ENCODE measurements at places on chromosomes 7 and 10.

DNA sequence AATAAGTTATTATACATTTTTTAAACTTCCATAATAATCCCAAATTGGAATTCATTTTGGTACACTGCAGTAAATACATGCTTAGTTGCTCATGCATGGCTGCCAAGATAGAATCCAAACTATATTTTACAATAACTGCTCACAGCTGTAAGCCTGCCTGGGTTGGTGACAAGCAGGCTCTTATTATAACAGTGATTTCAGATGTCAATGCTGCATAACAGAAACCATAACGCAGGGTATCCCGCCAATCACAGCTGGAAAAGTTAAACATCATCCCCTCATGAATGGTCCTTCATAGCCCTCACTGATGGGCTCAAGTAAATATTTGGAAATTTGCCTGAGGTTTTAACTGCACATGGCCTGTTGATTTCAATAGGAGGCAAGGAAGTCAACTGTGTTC, 149.8 kb downstream of the AMPH start:
- no peak for DNase-seq

DNA sequence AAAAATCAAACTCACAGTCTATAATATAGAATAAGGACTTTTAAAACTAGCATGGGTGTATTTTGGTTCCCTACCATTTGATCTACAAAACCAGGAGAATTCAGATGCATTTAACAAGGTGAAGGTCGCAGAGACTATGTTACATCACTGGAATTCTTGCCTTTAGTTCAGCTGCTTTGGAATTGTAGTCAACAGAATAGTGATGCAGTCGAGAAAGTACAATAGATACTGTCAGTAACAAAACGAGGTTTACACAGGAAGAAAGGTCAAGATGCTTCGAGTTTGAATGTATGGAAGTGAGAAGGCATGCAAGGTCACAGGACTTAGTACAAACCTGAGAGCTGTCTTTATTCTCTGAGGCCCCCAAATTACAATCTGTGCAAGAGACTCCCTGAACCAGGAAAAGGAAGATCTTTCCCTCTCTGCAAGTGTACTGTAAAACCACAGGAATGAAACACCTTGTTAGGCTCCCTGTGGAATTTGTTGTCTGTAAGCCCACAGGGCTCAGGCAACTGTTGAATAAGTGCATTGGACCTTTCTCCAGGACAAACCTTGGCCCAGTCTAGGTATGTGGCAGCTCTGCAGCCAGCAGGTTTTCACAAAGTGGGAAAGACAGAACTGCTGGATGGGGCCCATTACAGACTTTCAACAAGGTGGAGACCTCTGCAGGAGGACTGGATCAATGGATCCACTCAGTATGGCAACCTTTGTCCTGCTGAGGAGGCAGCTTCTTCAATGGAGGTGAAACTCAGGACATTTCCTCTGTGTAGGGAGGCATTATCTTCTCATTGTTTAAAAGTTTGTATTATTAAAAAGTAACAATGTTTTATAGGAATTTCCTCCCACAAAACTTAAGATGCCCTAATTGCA, 101.1 kb upstream of the GSDME start:
- DNase-seq, result no peak

GRCh38 chr7:24151944-24152343, 132.0 kb upstream of the NPY start:
- no peak for DNase-seq

GRCh38 chr10:804191-804781, 114.8 kb upstream of the DIP2C start:
- DNase-seq, result no peak

DNA sequence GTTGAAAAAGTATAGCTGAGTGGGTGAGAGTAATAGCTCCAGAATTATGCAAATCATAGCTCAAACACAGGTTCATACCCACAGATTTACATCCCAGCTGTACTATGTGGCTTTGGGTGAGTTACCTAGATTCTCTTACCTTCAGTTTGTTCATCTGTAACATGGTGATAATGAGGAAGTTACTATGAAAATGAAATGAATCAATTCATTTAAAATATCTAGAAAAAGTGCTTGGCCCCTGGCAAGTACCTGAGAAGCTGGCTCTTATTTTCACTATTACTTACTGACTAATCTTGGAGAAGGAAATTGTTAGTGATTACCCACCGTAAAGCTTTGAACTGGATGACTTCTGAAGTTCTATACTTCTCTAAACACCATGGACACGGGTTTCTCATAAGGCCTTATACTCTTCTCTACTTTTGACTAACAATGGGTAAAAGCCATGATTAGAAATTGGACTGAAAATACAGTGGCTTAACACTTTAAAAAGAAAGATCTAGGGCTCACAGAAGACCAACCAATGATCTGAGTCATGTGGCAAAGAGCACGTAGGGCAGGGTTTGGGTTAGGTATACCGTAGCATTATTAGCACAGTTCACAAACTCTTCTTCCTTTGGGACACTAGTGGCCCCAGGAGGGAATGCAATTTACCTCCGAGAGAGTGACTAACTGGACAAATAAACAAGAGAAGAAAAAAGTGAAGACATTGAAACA, 149.2 kb downstream of the PLPP4 start:
- DNase-seq, result no peak

DNA sequence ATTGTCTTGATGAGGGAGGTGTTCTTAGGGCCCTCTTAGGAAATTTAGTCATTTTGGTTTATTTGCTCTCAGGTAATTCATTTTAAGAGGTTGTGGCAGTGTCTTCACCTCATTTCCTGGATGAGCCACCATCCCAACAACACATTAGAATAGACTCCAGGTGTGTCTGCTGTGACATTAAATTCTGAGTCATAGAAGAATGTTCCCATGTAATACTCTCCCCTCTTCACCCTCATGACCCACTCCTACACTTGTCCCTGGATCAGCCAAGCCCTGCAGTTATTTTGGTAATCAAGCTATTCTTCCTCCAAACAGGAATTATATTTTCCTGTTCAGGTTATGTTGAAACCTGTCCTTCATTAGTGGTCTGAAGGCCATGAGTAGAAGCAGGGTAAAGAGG, 944.1 kb downstream of the SORCS3 start:
- no peak for DNase-seq

- no peak for DNase-seq
These were observed 36.2 kb upstream of the FAM133B start for GRCh38 chr7:92626281-92626809.

GRCh38 chr7:87036985-87037384, 22.5 kb downstream of the ELAPOR2 start:
- no peak for DNase-seq

GRCh38 chr7:28731092-28731658, 227.0 kb downstream of the TRIL start:
- no peak for DNase-seq

Data from left hindlimb (tissue), 1 donor.